ENCODE measurements at places on chromosomes 6 and 20.

DNA sequence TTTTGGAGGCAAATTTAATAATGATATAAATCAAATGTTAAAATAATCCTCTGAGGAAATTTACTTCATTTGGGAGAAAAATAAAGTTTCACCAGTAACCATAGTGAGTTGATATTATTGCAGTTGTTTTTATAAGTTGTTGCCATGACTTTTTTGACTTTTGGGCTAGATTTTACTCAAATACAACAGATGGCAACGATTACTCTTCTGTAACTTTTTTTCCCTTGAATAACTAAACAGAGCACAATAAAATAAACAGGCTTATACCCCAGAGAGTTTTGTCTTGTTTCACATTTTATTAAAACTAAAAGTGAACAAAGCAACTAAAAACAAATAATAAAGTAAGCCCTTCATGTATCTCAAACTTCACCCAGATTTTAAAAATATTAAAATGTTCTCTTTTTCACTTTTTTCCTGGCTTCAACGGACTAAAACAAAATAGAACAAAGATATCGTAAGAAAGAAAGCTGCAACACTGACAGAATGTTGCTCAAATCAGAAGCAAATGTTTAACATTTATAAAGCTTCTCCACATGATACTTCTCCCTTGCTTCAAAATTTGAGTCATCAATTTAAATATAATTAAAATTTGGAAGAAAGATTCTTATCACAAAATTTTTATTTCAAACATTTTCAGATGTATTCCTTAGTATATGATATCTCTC is 42.5 kb upstream of the BMP5 start:
- DNase-seq = no peak

GRCh38 chr20:47561603-47562583 is 60.2 kb downstream of the NCOA3 start:
- DNase-seq = no peak

DNA sequence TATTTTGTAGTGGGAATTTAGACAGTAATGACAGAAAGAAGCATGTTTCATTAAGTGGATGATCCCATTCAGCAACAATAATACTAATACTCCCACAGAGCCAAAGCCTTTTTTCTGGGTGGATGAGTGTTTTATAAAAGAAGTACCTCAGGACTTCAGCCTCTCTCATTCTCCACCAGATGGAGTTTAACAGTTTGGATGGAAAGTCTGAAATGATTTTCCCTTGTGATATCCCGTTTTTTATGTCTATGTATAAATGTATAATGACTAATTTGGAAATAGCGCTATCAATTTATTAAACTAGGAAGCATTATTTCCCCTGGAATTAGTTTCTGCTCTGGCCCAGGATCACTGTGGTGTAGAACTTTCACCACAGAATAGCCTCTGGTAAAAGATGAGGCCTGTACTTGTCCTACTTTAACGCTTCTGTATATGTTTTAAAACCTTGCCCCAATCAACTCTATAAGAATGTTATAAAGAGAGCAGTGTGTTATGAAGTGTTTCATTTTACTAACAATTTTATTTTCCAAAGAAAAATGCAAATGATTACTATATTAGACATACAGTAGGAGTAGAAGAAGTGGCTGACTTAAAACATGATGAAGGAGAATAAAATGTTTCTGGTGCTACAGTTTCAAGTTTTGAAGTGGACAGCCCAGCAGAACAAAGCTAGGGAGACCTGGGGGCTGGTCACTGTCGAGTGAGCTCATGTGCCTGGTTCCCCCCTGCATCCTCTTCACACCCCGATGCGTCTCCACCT is 135.6 kb downstream of the HIVEP1 start:
- no peak for DNase-seq

GRCh38 chr20:6566821-6567220 is 200.7 kb upstream of the BMP2 start:
- no peak for DNase-seq

- no peak for DNase-seq
Measured at GRCh38 chr6:32991972-32992371, 17.4 kb downstream of the HLA-DOA start.

- no peak for DNase-seq
Measured at GRCh38 chr20:62237514-62237800, 864 bp upstream of the OSBPL2 start.

DNA sequence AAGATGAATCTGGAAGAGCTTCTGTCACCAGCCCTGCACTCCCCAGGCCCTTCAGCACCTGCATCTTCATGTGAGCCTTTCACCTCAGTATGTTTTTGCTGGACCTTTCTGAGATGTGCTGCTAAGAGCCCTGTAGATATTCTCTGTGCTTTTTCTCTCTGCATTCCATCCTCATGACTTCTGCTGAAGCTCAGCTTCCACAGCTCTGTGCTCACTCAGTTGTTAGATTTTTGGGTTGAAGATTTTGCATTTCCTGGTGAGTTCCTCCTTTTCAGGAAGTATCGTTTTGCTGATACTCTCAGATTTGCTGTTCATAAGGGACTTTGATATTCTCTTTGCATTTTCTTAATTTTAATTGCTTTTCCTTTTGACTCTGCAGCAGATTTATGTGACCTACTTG is 18.3 kb downstream of the KIAA1586 start:
- DNase-seq = no peak

DNA sequence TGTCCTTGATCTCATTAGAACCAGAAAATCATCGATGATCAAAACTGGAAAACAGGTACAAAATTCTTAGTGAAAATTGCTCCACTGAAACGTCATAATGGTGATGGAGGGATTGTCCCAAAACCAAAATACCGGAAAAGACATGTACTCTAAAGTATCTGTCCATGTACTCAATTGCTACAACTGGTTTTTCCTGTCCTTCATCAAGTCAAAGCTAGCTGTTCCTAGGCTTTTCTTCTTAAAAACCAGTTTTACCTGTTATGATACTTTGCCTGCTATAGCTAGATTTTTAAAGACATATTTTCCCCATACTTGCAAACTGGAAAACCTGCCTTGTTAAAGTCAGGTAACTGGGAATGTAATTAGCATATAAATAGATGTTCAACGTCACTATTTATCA is 50.5 kb upstream of the LRRC1 start:
- no peak for DNase-seq

GRCh38 chr6:166097914-166098522 is 69.6 kb downstream of the TBXT start:
- DNase-seq = peak; percentile 14
